ENCODE measurements at places on chromosomes 6 and 20.

GRCh38 chr6:66526061-66526460 is 819.0 kb upstream of the EYS start:
- peak; percentile 4 for DNase-seq

DNA sequence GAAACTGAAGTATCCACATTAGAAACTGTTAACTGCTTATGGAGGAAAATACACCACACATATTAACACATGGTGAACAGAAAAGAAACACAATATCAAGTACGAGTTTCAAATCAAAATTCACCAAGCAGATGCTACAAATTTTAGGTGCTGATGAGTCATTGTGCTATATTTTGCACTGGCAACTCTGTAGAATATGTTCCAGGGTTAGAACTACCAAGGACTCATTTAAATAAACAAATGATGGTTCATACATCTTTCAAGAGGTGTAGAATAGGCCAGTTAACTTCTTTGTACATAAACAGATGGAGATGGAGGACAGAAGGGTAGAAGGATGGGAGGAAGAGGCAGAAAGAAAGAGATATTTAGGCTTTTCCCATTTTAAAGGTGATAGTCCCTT is 184.9 kb downstream of the ARHGAP18 start:
- peak; percentile 14 for DNase-seq

DNA sequence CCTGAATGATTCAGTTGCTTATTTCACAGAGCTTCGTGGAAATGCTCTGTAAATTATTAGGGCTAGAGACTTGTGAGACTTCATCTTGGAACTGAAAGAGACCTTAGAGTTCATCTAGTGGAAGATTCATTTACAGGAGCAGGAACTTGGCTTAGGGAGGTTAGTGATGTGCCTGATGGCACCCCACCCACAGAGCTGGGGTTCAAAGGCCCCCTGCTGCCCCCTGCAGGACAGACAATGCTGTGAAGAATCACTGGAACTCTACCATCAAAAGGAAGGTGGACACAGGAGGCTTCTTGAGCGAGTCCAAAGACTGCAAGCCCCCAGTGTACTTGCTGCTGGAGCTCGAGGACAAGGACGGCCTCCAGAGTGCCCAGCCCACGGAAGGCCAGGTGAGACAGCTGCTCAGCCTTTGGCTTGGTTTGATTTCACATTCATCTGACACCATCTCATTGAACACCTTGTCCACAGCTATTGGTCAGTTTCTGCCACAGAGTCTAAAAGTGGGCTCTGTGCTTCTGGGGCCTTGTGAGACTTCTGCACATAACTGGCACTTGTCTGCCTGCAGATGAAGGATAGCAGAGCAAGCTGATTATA is 25.1 kb downstream of the MYBL2 start:
- DNase-seq = peak; percentile 65

- DNase-seq = peak; percentile 84
These were observed 143.6 kb upstream of the GJE1 start for GRCh38 chr6:141988954-141989705.

- DNase-seq = no peak
These were observed 21.4 kb downstream of the KCNQ5 start for GRCh38 chr6:72643214-72643613.

DNA sequence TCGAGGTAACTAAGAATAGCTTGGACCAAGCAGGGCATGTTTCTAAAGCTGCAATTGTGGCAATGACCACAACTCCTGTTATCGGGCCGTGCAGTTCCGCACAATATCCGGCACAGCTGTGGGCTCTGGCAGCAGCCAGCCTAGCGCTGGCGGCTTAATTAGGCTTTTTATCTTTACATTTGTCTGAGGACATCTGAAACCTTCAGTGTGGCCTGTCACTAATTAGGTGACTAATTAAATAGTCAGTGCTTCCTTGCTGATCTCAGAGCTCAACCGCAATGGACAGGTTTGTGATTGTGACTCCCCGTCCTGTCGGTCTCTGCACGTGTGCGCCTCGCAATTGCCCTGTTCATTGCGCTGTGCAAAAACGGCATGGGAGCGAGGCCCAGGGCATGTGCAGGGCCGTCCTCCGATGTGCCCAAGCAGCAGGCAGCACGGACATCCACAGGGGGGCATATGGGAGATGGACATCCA is 134.8 kb upstream of the INSM1 start:
- no peak for DNase-seq

DNA sequence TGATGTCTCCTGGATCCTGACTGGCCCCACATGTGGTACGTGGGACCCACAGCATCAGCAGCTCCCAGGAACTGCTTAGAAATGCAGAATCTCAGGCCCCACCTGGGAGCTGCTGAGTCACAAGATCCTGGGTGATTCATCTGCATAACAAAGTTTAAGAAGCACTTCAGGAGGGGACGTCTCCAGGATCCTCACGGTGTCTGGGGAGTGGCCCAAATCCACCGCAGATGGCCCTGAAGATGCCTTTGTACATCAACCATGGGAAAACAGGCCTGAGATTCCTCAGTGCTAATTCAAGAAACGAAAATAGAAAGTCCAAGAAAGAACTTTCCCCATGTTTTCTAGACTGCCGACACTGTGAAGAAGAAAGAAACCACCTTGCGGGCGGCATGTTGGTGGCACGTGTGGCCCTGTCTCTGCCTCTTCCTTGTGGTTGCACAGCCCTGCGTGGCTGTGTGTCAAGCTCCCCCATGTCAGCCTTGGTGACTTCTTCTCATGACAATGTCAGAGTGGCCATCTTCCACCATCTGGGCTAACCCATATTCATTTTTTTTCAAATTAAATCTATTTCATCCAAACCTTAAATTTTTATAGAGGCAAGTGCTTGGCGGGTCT is 26.1 kb downstream of the RRBP1 start:
- DNase-seq = peak; percentile 46
